ENCODE measurements at places on chromosomes 5 and 9. TPM values are rescaled to one million over a fixed set of nuclear protein-coding genes. Genes with fewer than 3 reads are reported as not detected.

RNF183 gene
- total RNA-seq, result not detected

DNA sequence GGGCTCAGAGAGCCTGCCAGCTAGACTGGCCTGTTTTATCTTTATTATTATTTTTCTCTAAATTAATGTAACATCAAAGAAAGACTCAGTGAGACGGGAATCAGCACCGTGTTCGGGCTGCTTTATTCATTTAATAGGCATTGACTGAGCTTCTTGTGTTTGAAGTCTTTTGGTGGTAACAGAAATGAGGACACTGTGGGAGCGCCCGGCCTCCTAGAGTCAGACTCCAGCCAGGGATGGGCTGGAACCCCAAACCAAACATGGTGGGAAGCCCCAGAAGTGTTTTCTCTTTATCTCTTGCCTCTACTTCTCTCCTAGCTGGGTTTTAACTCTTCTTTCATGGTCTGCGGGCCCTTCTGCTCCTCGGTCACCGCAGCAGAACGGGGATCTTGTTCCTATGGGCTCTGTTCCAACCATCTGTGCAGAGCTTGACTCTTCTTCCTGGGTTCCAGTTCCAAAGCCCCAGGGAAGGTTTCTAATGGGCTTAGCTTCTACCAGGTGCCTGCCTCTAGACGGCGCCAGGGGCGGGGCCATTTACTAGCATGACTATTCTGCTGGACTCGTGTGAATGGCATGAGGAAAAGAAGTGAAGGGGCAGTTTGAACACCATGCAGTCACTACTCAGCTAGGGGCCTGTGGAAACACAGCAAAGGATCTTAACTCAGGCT lies 123.8 kb downstream of the FGF18 start:
- DNase-seq, result no peak

- peak; percentile 61 for DNase-seq
These were observed 253.6 kb upstream of the VLDLR start for GRCh38 chr9:2367970-2368369.

CARD6 gene
- 1.0 TPM for total RNA-seq

TSSK1B gene
- not detected for total RNA-seq

ZDHHC11B gene
- total RNA-seq, result 0.34 TPM

UNC5A gene
- not detected for total RNA-seq

- DNase-seq, result no peak
These were observed 26.9 kb upstream of the FAM120AOS start for GRCh38 chr9:93480262-93480661.

- no peak for DNase-seq
These were observed 226.1 kb downstream of the SLIT3 start for GRCh38 chr5:169074839-169075238.

DNA sequence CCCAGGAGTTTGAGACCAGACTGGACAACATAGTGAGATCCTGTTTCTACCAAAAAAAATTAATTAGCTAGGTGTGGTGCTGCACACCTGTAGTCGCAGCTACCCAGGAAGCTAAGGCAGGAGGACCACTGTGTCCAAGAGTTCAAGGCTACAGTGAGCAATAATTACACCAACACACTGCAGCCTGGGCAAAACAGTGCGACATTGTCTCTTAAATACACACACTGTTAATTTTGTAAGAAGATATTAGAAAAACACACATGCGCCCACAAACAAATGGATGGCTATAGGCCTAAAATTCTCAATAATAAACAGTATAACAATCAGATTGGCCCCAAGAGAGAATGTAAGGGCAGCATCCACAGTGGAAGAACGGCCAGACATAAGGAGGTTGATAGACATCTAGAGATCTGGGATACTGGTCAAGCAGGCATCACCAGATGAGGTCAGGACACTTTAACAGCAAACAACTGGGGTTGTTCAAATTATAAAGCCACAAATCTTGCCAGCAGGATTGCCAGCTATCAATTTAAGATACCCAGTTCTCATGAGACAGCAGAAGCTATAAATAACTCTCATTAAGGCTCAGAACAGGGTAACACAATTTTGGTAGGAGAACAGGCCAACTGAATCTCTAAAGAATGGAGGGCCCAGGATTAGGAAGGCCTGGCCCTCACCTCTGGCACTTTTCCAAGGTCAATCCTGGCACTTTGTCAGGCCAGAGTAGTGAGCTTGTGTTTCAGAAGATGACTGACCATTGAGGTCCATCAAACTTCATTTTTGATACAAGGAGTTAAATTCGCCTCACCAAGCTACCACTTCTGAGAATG lies 29.5 kb downstream of the GOLPH3 start:
- DNase-seq, result no peak

DNA sequence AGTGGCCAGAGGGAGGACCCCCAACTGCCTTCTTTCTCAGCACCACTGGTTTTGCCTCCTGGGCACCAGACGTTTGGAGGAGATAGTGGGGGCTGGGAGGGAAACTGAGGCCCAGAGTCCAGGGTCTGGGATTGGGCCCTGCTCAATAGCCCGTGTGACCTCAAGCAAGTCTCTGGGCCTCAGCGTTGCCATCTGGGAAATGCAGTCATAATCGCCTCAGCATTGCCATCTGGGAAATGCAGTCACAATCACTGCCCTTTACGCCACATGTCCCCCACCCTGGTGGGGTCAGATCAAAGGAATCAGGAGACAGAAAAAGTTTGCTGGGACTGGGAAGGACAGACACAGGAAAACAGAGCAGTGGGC lies 1.6 kb downstream of the SH2D3C start:
- DNase-seq, result no peak

DNA sequence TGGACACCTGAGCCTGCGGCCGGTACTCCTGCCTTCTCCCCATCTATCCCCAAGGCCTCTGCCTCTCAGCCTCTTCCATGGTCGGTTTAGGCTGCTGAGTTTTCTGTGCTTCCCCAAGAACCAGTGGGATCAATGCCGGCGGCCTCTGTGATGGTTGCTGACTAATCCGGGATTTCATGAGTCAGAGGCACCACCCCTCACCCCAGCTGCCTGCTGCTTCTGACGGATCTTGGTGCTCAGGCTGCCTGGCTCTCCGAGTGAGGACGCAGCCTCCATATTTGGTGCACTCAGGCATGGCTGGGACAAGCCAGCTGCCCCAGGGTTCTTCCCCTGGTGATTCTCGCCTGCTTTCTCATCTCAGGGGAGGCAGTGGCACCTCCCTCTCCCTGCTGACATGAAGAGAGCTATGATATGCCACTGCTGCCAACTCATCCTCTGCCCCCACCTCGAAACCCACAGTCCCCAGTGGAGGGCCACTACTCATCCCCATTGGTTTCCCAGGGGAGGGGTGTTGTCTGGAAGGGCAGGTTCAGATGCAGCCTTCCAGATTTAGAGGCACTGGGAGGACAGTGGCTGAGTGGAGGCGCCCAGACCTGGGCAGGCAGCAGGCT lies 3.3 kb upstream of the MAN1B1 start:
- peak; percentile 89 for DNase-seq

TRIM14 gene
- 18.3 TPM for total RNA-seq

ECSCR gene
- total RNA-seq, result not detected

GRCh38 chr9:82820186-82820585 lies 242.8 kb downstream of the RASEF start:
- DNase-seq, result no peak

FSD1L gene
- 1.1 TPM for total RNA-seq

- DNase-seq, result no peak
These were observed 155.3 kb downstream of the COL23A1 start for GRCh38 chr5:178434851-178435250.

GRCh38 chr9:98714833-98715232 lies 6.1 kb upstream of the GABBR2 start:
- no peak for DNase-seq

DNA sequence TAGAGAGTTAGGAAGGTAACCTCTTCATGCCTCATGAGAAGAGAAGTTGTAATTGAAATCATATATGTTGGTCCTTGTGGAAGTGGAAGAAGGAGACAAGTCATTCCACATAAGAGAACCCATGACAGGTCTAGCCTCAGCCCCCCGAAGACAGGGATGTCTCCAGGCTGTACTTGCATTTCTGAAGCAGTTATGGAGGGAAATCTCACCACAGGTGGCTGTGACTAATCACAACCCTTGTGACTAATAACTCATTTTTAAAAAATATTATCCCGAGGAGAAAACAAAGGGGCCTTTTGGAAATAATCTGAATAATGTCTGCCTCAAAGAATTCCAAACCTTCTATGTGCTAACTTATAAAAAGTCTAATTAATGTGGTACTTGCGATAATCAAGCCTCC lies 262.1 kb upstream of the RPS23 start:
- no peak for DNase-seq

- DNase-seq, result no peak
These were observed 48.2 kb downstream of the COL27A1 start for GRCh38 chr9:114203410-114204140.

DNA sequence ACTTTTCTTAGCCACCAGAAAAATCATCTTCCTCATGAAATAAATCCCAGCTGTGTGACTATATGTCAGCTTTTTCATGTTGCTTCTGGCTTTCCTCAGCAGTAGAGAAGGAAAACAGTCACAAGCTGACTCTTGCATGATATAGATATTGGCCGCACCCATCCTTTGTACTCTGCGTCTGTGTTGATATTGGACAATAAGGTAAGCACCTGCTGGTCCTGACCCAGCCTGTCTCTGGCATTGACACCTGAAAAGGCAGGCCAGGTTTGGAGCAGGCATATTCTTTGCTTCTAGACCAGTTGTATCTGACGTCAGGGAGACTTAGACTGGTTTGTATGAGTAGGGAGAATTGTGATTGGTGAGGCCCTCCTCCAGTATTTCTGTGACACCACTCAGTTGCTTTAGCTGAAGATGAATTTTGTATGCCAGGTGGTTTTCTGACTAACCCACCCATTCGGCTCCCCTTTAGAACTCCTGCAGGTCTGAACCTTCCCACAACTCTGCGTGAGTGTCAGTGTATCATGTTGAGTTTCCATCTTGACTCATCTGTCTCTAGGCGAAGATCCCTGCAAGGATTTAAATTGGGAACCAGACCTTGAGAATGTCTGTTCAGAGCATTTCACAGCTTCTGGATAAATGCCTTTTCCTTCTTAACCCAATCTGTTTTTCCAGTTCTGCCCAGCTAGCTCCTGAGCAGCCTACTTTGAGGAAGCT lies 151.2 kb upstream of the RUSC2 start:
- no peak for DNase-seq

DNA sequence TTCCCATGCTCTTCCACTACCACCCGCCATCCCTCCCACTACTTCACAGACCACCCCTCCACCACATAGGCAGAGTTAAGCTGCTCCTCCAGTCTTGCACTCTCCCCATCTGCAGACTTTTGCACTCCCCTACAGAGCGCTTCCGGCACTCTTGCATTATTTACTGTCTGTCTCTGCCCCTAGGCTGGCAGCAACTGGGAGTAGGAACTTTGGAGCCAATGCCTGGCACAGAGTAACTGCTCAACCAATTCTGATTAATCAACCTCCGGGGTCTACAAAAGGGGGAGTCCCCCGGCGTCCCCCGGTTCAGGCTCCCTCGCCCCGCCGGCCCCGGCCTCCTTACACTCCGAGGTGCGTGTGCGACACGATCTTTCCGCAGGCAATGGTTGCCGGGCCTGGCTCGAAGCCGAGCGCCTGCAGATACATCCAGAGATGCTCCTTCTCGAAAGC lies 498 bp downstream of the HAUS6 start:
- peak; percentile 76 for DNase-seq

HTR4 gene
- not detected for total RNA-seq

- no peak for DNase-seq
These were observed 5.5 kb downstream of the NKX2-5 start for GRCh38 chr5:173229382-173229959.

DNA sequence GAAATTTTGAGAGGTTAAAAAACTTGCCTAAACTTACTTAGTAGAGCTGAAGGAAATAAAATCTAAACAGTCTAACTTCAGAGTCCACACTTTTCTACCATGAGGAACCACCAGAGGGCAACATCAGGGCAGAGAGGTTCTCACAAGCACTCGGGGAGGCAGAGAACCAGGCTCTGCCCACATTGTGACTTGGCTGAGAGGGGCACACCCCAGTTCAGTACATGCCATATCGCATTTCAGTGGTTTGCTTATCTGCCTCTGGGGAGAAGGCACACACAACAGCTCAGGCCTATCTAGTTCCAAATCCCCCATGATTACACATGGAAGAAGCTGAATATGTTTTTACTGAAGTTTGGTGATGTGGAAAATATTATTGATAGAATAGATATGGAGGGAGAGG lies 49.2 kb downstream of the EQTN start:
- DNase-seq, result peak; percentile 83

DNA sequence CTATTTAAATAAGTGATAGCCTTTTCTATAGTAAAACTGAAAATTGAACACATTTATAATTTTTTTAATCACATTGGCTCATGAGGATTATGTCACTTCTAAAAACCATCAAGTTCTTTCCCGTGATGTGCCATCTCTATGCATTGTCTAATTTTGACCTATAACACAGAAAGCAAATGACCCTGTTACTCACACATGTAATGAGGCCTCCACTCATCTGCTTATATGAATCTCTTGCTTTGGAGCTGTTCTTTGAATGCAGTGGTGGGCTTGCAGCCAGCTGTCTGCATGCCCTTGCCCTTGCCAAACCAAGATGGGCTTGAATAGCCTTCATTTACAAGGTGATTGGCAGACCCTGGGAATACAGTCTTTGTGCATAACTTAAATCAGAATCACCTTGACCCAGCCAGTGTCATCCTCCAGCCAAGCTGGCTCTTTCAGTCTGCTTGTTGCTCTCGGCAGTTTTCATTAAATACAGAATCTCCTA lies 163.2 kb downstream of the TRIO start:
- no peak for DNase-seq

DNA sequence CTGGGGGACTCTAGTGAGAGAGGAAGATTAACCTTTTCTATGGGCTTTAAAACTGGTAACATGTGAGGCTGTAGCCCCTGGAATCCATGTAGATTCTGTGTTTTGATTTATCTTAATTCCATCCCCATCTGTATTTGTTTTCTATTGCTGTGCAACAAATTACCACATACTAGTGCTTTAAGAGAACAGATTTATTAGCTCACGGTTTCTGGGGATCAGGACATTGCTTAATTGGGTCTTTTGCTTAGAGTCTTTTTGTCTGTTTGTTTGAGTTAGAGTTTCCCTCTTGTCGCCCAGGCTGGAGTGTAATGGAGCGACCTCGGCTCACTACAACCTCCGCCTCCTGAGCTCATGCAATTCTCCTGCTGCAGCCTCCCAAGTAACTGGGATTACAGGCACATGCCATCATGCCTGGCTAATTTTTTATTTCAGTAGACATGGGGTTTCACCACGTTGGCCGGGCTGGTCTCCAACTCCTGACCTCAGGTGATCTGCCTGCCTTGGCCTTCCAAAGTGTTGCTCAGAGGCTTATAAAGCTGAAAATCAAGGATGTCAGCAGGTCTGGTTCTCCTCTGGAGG lies 29.9 kb upstream of the GNA14 start:
- DNase-seq, result no peak

DNA sequence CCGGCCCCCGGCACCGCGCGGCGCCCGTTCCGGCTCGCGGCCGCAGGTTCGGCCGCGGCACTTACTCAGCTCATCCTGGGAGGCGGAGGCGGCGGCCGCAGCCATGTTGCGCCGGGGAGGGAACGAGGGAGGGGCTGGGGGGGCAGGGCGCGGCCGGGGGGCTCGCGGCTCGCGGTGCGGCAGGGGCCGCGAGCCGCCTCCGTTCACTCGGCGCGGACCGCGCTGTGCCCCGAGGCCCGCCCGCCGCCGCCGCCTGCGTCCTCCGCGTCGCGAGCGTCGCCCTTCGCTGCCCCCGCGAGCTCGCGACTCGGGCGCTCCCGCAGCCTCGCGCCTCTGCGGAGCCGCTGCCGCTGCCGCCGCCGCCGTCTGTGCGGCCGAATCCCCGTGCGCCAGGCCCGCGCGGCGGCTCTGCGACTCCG lies 735 bp downstream of the ECPAS start:
- no peak for DNase-seq

STPG3 gene
- total RNA-seq, result 0.61 TPM

SUSD3 gene
- total RNA-seq, result 6.2 TPM

- DNase-seq, result no peak
These were observed 28.4 kb downstream of the PCDHGC5 start for GRCh38 chr5:141517312-141517711.

GRCh38 chr5:53029608-53030007 lies 40.5 kb downstream of the ITGA2 start:
- DNase-seq, result no peak

Measured in Karpas-422 (cell line).